ENCODE measurements at places on chromosomes 6 and 20. TPM values are rescaled to one million over a fixed set of nuclear protein-coding genes. Genes with fewer than 3 reads are reported as not detected.
A peak's percentile ranks its signal among the peaks of the same experiment; 100 is the strongest.

DNA sequence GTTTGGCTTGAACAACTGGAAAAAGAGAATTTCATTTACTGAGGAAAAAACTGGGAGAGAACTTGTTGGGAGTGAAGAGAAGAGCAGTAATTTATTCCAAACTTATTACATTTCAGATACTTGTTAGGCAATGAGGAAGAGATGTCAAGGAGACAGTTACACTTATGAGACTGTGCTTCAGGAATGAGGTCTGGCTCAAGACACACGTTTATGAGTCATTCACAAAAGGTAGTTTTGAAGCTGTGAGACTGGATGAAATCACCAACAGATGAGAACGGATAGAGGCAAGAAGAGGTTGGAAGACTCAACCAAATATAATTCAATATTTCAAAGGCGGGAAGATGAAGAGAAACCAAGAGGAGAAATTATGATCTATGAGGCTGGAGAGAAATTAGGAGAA lies 70.6 kb upstream of the DEFB112 start:
- no peak for DNase-seq

GRCh38 chr6:129110690-129111343 lies 227.9 kb downstream of the LAMA2 start:
- DNase-seq, result peak; percentile 54

GRCh38 chr6:1181939-1182605 lies 129.8 kb upstream of the FOXQ1 start:
- no peak for DNase-seq

- no peak for DNase-seq
Observed at GRCh38 chr6:96016334-96017069, 728 bp downstream of the FUT9 start.

DNA sequence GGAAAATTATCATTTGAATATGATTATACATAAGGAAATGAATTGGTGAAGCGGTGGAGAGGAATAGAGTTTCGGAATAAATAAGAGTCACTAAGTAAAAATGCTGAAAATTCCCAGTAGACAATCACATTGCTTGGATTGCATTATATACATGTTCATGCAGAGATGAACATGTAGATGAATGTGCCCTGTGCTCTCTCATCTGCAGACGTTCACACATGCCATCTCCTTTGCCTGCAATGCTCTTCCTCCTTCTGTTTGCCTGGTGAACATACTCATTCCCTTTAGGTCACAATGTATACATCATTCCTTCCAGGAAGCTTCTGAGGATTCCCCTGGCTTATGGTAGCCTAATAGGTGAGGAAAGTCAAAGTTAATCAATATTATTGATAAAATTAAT lies 17.9 kb downstream of the DCDC2 start:
- no peak for DNase-seq

DNA sequence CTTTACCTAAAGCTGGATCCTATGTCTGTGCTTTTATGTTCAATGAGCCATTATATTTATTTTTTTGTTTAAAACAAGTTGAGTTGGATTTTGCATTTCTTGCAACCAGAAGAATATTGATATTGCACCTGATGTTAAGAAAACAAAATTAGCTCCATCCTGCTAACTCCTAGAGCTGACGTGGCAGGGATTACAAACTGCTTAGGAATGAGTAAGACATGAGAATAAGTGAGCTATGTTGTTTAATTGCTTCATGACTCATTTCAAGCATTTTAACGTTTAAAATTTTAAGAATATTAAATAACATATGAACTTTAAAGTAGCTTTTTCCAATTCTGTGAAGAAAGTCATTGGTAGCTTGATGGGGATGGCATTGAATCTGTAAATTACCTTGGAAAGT lies 663.5 kb downstream of the EPM2A start:
- DNase-seq, result no peak

DNA sequence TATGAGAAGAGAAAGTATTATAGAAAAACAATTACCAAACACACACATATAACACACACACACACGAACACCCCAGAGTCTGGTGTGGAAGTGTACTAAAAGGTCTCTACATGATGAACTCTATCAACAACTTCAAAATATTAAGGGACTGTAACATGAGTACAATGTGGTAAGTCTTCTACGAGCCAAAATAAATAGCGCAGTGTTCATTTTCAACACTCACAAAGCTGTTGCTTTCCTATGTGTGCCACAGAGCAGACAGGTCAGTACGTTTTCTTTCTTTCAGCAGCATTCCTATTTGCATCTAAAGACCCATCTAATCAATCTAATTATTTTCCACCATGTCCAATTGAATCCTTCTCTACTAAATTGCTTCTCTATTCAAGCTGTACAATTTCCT lies 12.1 kb upstream of the CNKSR3 start:
- no peak for DNase-seq

GRCh38 chr6:49911252-49911651 lies 44.9 kb upstream of the CRISP1 start:
- DNase-seq, result no peak

DNA sequence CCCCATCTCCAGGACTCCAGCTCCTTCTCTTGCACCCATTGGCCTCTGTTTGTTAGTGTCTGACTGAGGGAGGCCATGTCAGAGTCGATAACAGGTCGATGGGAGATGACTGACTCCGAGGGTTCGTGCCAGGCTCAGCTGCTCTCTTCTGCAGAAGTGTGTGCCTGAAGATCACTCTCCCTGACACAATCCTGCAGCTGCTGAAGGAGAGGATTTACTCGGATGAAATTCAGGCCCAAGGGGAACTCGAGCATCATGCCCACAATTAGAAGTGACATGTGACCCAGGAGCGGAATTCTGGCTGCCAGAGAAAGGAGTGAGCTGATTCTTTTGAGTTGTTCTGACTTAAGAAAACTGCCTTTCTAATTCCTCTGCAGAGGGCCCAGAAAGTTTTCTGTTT lies 318.2 kb downstream of the MAFB start:
- peak; percentile 6 for DNase-seq

- no peak for DNase-seq
Observed at GRCh38 chr20:19347943-19348456, 135.6 kb downstream of the SLC24A3 start.

- no peak for DNase-seq
Observed at GRCh38 chr6:106476331-106477105, 116.0 kb downstream of the CRYBG1 start.

DNA sequence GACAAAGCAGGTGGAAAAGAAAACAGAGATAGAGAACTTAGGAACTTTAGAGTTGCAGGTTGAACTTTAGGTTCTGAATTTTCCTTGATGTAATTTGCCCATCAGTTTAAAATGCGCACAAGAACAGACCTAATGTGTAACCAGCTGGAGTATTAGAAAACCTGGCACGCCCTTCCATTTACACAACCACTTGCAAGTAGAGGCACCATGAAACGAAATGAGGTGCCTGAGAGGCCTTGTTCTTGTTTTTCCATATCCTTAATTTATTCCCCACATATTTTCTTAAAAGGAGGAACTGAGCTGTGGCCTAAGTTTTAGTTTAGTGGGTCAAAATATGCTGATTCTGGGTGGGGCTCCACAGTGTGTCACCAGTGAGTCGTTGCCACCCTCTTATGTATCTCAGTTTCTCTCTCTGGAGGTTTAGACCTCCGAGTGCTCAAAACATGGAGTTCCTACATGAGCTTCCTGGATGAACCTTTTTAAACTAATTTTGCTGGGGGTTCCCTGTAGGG lies 17.2 kb upstream of the IL22RA2 start:
- no peak for DNase-seq

DNA sequence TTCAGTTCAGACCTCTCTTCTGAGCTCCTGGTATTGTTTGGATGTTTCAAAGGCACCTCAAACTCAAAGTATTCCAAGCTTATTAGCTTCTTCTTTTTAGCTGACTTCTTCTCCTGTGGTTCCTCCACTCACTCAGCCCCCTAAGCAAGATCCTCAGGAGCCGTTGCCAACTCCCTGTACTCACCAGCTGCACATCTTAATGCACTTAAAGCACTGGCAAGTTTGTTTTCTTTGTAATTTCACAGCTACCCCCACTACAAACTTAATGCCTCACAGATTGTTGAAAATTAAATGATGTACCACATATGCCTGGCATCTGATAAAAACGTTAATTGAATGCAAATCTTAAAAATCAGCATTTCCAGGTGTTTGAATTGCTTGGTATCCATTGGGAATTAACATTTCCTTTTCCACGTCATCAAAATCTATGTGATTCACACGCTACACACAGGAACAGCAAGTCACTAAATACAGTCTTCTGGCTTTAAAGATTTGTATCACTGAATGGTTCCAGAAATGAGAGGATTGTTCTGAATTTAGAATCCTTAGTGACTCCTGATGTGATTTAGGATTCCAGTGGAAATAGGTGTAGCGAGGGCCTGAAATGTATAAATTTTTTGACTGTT lies 24.5 kb downstream of the CALHM6 start:
- no peak for DNase-seq

DNA sequence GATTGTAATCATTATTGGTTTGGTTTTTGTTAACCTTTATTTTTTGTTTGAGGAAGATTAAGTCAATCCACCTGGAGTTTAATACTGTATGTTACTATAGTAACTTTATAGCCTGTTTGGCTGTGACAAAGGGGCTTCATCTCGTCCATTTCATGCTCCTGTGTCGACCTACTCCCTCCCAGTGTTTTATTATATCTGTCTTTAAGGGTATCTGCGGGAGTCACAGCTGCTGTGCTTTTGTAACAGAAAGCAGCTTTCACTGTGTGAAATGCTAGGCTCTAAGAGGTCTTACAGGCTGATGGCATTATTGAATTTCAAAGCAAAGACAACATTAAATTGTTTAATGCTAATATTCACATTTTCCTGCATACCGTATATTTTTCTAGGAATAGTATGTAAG lies 698.0 kb upstream of the POU3F2 start:
- no peak for DNase-seq

DNA sequence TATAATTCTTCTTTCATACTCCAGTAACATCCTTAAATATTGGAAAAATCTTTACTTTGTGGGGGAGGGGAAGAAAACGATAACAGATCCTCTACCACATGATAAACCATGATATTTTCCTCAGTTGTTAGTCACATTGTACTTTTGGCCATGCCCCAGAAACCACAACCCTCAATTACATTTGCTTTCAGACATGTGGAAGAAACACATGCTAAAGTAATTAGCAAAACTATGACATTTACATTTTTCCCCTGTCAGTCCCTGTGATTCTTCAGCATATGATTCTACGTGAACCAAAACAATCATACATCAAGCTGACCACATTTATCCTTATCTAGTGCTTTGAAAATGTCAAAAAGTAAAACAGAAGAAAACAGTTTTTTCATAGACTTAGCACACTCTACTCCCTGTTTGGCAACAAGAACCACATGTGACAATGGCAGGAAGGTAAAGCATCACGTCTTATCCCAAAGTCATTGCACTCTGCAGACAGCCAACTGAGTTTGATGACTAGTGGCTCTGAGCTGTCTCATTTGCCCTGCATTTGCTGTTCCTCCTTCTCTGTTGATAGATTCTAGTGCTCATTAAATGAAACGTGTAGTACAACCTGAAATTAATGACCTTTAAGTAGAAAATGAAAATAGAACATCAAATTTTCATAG lies 505.8 kb upstream of the MARCKS start:
- DNase-seq, result no peak

GRCh38 chr20:5092765-5093339 lies 26.9 kb downstream of the PCNA start:
- no peak for DNase-seq

GRCh38 chr6:44029444-44030185 lies 97.6 kb downstream of the MRPL14 start:
- no peak for DNase-seq

GFOD1 gene
- 5.5 TPM for total RNA-seq

SAMD3 gene
- 9.1 TPM for total RNA-seq

DHX16 gene
- 19.5 TPM for total RNA-seq

METTL24 gene
- 5.5 TPM for total RNA-seq

GLP1R gene
- total RNA-seq, result 2.6 TPM

DDRGK1 gene
- 14.4 TPM for total RNA-seq

RNF182 gene
- 3.6 TPM for total RNA-seq

SNAI1 gene
- not detected for total RNA-seq

DEF6 gene
- 8.9 TPM for total RNA-seq

CTAGE9 gene
- total RNA-seq, result 6.3 TPM

Data from umbilical cord (tissue), 2 donors.